ENCODE measurements at places on chromosomes 4 and X. TPM values are rescaled to one million over a fixed set of nuclear protein-coding genes. Genes with fewer than 3 reads are reported as not detected.

GRCh38 chr4:7472442-7473013 is 37.8 kb upstream of the PSAPL1 start:
- peaks cover 3% of the 10 kb centered on the region for H3K27me3 ChIP-seq
- H3K27ac ChIP-seq, result no peak overlapping the region
- no peak overlapping the region for H3K4me3 ChIP-seq

DNA sequence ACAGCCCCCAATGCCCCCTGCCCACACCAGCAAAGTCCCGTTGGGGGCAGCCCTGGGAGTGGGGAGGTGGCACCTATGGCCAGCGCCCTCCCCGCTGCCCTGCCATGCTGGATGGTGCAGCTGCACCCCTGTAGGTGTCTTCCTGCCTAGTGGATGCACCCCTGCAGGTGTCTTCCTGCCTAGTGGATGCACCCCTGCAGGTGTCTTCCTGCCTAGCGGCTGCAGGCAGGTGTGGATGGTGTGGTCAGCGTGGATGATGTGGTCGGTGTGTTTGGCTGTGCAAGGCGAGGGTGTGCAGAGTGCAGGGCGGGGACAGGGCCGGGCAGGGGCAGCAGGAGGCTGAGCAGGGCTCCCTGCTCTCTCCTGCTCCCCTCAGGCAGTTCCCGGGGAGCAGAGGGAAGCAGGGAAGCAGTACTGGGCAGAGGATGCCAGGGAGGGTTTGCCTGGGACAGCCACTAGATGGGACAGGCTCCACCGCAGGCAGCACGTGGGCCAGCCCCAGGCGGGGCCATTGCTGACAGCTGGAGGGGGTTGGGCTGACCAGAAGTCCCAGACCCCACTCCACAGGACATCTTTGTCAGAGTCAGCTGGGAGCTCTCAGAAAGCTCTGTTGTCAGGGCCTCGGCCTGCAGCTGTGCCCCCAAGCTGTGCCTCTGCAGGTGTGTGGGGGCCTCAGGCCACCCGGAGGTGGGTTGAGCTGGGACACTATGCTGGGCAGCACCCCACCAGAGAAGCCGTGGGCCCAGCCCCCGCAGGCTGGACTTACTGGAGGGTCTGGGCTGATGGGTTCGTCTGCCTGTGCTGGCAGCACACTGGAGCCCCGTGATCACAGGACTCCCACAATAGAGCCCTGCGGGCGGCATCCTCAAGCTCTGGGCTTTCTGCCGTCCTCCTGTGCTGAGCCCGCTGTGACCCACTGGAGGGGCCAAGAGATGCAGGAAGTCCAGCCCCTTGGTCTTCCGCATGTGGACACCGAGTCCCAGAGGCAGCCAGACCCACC is 23.7 kb downstream of the DOK7 start:
- H3K4me1 ChIP-seq, result peaks cover 10% of the 10 kb centered on the region
- no peak overlapping the region for H3K27ac ChIP-seq
- peaks cover 11% of the 10 kb centered on the region for H3K27me3 ChIP-seq
- no peaks in the 10 kb centered on the region for H3K36me3 ChIP-seq
- no peak overlapping the region for H3K4me3 ChIP-seq
- no peak for DNase-seq

DNA sequence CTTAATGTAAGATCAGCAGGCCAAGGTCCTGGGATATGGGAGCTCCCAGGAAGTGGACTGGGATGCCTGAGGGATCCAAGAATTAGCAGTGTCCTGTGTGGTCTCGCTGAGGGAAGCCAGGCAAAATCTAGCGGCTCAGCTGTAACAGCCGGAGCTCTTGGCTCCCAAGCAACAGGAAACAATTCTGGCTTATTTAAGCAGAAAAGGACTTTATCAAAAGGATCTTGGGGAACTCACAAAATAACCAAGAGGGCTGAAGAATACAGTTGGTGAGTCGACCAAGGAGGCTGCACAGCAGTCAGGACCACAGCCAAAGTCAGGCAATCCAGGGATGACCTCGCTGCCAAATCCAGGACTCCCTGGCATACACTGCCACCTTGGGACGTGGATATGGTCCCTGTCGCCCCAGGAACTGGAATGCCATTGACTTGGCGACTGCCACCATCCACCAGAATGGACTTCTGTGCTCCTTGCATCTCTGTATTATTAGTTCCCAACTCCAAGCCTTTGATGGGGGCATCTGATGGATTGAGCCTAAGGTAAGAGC is 165.3 kb upstream of the BCOR start:
- H3K27ac ChIP-seq, result no peak overlapping the region
- H3K27me3 ChIP-seq, result no peaks in the 10 kb centered on the region
- DNase-seq, result peak; percentile 27
- no peak overlapping the region for H3K4me3 ChIP-seq
- peaks cover 23% of the 10 kb centered on the region for H3K4me1 ChIP-seq

- no peak overlapping the region for H3K27ac ChIP-seq
- peak; percentile 71 for DNase-seq
- peaks cover 6% of the 10 kb centered on the region for H3K4me1 ChIP-seq
- H3K36me3 ChIP-seq, result no peaks in the 10 kb centered on the region
- H3K27me3 ChIP-seq, result no peaks in the 10 kb centered on the region
- no peak overlapping the region for H3K4me3 ChIP-seq
Measured at GRCh38 chr4:166972071-166972470, 262.2 kb downstream of the SPOCK3 start.

DNA sequence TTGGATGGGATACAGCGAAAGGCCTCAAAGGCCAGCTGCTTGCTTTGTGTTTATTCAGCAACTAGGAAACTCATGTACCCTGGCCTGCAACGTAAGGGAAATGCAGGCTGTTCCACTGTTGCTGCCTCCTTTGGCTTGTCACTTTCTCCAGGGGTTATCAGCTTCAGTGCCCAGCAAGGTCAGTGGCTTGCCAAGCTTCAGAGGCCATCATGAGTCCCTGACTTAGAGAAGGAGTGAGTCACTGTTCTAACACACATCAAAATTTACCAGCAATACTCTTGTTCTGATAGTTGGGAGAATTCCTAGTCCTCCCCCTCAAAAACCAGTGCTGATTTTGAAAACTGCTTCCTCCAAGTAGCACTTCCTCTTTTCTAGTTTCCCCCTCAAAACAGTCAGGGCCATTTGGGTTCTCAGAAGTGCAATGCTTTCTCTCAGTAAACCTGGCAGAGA is 250.8 kb downstream of the ARHGAP24 start:
- no peaks in the 10 kb centered on the region for H3K36me3 ChIP-seq
- DNase-seq, result peak; percentile 21
- no peaks in the 10 kb centered on the region for H3K4me1 ChIP-seq
- H3K27ac ChIP-seq, result no peak overlapping the region
- H3K4me3 ChIP-seq, result no peak overlapping the region

DNA sequence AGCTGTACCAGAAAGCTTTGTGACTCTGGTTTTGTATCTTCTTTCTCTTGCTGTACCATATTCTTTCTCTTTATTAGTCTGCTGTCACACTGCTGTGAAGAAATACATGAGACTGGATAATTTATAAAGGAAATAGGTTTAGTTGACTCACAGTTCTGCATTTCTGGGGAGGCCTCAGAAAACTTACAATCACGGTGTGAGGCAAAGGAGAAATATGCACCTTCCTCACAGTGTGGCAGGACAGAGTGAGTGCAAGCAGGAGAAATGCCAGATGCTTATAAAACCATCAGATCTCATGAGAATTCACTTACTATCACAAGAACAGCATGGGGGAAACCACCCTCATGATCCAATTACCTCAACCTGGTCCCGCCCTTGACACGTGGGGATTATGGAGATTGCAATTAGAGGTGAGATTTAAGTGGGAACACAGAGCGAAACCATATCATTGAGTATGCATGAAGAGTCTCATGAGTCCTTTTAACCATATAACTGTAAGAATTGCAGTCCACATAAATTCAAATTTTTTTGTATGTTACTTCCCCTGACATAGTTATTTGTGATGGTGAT is 67.4 kb upstream of the INPP4B start:
- no peaks in the 10 kb centered on the region for H3K36me3 ChIP-seq
- H3K27ac ChIP-seq, result no peak overlapping the region
- H3K4me1 ChIP-seq, result no peaks in the 10 kb centered on the region
- DNase-seq, result peak; percentile 5
- no peak overlapping the region for H3K4me3 ChIP-seq

DNA sequence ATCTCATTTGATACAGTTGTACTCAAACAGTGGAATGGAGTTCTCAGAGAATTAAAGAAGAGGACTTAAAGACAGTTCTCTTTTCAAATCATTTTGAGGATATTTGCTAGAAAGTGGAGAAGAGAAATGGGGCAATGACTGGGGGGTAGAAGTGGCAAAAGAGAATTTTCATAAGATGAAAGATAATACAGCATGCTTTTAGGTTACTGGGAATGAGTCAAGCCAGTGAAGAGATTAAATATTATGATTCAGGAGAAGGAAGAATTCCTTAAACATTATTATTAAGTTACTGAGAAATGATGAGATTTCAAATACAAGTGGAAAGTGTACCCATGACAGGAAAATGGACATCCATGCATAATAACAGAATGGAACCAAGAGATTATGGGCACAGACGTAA is 219.0 kb upstream of the DKK2 start:
- H3K27ac ChIP-seq, result no peak overlapping the region
- H3K36me3 ChIP-seq, result no peaks in the 10 kb centered on the region
- DNase-seq, result no peak
- no peak overlapping the region for H3K4me3 ChIP-seq
- no peaks in the 10 kb centered on the region for H3K27me3 ChIP-seq
- peaks cover 8% of the 10 kb centered on the region for H3K4me1 ChIP-seq

DNA sequence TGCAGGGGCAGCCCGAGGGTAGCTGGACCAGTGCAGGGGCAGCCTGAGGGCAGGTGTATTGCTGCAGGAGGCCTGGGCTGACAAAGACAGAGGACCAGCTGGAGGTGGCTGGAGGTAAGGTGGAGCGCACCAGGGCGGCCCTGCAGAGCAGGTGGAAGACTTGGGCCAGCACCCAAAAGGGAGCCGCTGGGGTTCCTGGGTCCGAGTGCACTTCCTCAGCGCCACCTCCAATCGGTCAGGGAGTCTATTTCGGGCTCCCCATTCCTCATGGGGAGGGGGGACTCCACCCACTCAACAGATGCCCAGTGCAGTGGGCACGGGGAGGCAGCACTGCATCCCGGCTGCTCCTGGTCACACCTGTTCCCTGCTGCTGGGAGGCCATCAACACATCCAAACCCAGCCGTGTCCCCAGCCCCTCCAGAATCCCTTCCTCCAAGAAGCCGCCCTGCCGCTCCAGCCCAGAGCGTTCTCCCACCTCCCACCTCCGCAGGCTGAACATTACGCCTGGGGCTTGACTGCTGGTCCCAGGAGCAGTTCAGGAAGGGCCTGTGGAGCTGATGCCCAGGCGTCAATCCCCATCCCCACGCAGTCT is 1.5 kb downstream of the LRPAP1 start:
- H3K27me3 ChIP-seq, result no peaks in the 10 kb centered on the region
- H3K4me1 ChIP-seq, result peaks cover 14% of the 10 kb centered on the region
- H3K4me3 ChIP-seq, result peak overlapping the region; percentile 76
- no peak for DNase-seq
- H3K27ac ChIP-seq, result no peak overlapping the region
- no peaks in the 10 kb centered on the region for H3K36me3 ChIP-seq

DNA sequence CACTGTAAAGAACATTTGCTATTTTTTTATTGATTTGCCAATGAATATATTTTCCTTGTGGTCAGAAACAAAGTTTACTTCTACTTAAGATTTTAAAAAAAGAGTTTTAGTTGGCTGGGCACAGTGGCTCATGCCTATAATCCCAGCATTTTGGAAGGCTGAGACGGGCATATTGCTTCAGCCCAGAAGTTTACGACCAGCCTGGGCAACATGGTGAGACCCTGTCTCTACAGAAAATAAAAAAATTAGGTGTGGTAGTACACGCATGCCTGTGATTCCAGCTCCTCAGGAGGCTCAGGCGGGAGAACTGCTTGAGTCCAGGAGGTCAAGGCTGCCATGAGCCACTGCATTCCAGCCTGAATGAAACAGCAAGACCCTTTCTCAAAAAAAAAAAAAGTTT is 36.8 kb downstream of the LRP2BP start:
- peaks cover 36% of the 10 kb centered on the region for H3K4me1 ChIP-seq
- H3K4me3 ChIP-seq, result no peak overlapping the region
- no peaks in the 10 kb centered on the region for H3K27me3 ChIP-seq
- DNase-seq, result peak; percentile 86
- H3K36me3 ChIP-seq, result peaks cover 5% of the 10 kb centered on the region

DNA sequence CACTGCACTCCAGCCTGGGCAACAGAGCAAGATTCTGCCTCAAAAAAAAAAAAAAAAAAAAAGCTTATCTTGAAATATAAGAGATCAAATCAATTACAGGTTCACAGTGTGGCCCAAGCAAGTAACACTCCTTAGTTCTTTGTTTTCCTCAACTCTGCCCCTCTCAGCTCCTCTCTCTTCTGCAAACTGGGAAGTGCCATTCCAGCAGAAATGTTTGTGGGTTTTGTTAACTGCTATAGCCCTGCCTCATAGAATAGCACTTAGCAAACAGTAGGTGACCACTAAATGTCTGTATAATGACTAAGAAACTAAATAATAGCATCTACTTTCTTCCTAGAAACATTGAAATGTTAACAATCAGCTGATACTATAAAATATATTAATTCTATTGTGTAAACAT is 160.0 kb upstream of the NAP1L5 start:
- no peak overlapping the region for H3K27ac ChIP-seq
- H3K4me3 ChIP-seq, result no peak overlapping the region
- H3K27me3 ChIP-seq, result no peaks in the 10 kb centered on the region
- no peaks in the 10 kb centered on the region for H3K4me1 ChIP-seq
- DNase-seq, result peak; percentile 55
- H3K36me3 ChIP-seq, result no peaks in the 10 kb centered on the region

DNA sequence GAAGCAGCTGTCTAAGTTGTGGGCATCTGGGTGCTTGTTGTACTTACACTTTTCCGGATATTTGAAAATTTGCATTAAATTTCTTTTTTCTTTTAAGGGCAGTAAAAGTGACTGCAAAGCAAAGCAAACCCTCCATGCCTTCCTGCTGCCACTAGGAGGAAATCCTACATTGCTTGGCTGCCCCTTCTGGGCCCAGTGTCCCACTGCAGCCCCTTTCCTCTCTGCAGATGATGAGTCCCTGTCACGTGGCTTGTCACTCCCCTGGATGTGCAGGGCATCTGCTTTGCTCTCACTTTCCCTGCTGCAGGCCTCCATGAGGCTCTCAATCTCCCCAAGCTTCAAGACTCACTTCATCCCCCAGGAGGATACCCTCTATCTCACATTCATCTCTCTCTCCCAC is 12.7 kb downstream of the TSR2 start:
- no peaks in the 10 kb centered on the region for H3K27me3 ChIP-seq
- no peaks in the 10 kb centered on the region for H3K36me3 ChIP-seq
- H3K27ac ChIP-seq, result no peak overlapping the region
- no peak overlapping the region for H3K4me3 ChIP-seq
- DNase-seq, result no peak
- no peaks in the 10 kb centered on the region for H3K4me1 ChIP-seq

MAGEE2 gene
- not detected for total RNA-seq

HMX1 gene
- total RNA-seq, result not detected

GUCY1A1 gene
- 0.48 TPM for total RNA-seq

ZNF674 gene
- total RNA-seq, result 4.6 TPM
